ENCODE measurements at places on chromosomes 16 and 17.

DNA sequence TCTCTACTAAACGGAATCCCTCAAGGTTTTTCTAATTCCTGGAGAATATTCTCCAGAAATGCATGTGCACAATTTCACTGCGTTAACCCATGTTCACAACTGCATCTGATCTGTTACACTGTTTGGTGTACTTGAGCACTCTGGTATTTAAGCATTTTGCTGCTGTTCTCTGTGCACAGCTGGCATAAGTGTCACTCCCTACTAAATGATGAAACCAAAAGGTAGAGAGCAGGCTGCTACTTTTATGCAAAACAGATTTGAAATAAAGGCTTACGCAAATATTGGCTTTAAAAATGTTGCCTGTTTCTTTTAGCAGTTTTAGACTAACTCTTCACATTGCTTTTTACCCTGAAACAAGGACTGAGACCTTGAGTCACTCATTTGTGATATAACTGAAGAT is 41.7 kb downstream of the ESRP2 start:
- DNase-seq, result no peak

- DNase-seq, result no peak
These were observed 12.5 kb downstream of the CALCOCO2 start for GRCh38 chr17:48843187-48843900.

GRCh38 chr16:69511651-69512050 is 54.1 kb upstream of the NFAT5 start:
- no peak for DNase-seq

GRCh38 chr16:85963753-85964285 is 64.9 kb downstream of the IRF8 start:
- DNase-seq, result peak; percentile 85

- no peak for DNase-seq
These were observed 8.0 kb downstream of the TXNDC11 start for GRCh38 chr16:11734653-11735043.

DNA sequence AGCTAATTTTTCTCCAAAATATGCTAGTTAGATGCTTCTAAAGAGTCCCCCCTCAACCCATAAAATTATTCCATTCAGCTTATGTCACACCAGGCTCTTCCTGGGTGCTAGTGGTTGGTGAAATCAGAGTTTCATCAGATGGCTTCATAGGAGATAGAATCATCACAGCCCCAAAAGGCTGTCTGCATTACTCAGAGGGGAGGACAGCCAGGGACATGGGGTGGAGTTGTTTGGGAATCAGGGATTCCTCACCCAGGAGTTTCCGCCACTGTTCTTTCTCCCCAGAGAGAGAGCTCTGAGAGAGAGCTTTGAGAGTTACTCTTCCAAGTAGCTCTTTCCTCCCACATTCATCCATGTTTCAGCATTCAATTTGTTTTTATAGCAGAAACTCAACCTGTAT is 288 bp upstream of the KRT34 start:
- DNase-seq, result no peak

DNA sequence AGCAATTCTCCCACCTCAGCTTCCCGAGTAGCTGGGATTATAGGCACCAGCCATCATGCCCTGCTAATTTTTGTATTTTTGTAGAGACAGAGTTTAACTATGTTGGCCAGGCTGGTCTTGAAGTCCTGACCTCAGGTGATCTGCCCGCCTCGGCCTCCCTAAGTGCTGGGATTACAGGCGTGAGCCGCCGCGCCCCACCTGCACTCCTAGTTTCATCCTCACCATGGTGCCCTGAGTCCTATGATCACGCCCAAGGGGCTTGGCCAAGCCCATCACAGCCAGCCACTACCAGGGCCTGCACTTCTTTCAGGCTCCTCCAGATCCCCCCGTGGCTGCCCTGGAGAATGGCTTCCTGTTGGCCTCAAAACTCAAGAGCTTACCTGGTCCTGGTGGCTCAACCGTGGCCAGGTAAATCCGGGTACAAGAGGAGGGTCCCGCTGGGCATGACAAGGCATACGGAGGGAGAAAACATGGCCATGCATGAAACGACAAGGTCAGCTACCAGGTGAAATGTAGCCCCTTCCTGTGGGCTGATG is 20.4 kb upstream of the TFAP4 start:
- no peak for DNase-seq

- DNase-seq, result peak; percentile 87
These were observed 2.3 kb upstream of the KRT15 start for GRCh38 chr17:41520821-41521521.

DNA sequence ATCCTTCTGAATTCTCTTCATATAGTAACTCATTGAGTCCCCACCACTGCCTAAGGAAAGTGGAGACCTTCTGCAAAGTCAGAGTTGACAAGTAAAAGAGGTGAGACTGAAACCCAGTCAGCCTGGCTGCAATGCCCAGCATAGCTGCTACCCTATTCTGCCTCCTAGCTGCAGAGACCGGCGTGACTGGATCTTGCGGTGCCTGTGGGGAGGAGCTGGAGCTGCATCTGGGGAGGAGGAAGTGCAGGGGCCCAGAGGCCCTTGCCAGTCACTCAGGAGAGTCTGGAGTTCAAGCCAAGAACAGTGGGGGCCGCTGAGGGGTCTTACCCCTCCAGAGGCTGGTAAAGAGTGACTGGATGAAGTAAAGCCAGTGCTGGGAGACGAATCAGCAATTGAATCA is 35.0 kb upstream of the ZNF423 start:
- DNase-seq, result no peak

DNA sequence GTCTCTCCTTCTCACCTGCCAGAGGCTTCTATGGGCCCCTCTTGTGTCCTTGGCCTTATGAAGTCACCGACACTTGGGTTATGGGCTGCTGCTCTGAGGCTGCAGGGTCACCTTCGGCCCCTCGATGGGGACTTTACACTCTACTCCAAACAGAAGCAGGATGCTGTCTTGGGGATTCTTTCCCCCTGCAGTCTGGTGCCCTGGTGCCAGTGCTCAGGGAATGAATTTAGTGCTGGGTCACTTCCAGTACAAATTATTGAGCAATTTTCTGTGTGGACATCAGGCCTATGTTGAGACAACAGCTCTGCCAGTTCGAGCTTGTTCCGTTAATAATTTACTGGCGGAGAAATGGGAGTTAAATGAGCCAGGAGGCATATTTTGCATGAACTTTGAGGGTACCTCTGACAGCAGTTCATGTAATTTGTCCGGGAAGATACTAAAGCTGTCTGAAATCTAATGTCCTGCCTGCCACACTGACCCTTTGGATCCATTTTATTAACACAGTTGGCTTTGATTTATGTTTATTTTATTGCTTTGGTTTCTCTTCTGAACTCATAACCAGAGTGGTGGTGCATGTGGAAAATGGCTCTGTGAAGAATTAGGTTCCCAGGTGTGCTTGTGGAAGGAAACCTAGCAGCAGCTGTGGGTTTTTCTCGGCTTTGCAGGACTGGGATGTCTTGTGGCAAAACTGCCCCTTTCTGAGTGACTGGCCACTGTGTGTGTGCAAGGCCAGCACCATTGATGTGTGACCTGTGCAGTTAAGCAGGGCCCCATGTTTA is 34.1 kb upstream of the DHX8 start:
- no peak for DNase-seq

DNA sequence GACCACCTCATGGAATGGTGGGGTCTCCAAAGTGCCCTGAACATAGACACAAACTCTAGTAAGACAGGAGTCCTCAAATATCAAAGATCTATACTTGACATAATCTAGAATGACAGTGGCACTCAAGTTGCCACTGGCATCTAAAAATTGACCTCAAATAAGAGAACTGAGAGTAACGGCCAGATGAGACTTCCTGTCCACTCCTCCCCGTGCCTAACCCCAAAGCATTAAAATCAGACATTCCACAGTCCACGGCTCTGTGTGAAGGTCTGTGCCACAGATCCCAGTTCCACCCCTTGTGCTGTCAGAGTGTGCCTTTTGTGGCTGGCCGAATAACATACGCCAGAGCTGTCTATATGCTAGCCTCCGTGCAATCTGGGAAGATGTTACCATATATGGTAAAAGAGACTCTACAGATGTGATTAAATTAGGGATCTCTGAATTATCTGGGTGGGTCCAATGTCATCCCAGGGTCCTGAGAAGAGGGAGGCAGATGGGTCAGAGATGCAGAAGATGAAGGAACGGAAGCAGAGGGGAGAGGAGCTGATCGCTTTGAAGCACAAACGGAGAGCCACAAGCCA is 21.0 kb upstream of the EVPL start:
- no peak for DNase-seq

DNA sequence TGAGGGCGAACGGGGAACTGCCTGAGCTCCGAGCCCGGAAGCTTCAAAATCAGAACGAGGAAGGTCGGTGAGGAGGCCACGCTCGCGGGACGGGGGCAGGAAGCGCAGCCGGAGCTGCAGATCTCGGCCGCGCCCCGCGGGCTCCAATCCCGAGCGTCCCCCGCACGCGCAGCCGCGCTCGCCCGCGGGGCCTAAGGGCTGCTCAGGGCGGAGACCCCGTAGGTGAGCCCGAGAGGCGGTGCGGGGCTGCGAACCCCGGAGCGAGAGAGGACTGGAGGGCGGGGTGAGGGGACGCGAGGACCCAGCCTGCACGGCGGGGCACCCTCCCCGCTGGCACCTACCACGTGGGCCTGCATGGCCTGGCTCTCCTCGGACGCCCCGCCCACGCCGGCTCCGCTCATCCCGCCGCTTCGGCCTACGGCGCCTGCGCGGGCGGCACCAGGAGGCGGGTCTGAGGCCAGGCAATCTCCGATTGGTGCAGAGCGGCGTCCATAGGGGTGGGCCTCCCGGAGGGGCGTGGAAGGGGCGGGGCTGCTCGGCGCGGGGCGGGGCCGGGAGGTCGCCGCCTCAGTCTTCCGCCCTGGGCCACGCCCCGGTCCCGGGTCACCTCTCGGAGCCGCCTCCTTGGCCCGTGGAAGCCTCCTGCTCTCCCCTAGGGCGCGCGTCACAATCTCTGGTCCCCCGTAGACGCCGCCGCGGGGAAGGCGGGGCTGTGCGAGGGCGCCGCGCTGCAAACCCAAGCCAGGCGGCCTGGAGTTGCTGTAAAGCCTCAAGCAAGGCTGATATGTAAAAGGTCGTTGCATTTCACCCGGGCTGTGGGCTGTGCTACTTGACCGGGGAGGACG is 27.8 kb upstream of the METRNL start:
- DNase-seq, result peak; percentile 72

DNA sequence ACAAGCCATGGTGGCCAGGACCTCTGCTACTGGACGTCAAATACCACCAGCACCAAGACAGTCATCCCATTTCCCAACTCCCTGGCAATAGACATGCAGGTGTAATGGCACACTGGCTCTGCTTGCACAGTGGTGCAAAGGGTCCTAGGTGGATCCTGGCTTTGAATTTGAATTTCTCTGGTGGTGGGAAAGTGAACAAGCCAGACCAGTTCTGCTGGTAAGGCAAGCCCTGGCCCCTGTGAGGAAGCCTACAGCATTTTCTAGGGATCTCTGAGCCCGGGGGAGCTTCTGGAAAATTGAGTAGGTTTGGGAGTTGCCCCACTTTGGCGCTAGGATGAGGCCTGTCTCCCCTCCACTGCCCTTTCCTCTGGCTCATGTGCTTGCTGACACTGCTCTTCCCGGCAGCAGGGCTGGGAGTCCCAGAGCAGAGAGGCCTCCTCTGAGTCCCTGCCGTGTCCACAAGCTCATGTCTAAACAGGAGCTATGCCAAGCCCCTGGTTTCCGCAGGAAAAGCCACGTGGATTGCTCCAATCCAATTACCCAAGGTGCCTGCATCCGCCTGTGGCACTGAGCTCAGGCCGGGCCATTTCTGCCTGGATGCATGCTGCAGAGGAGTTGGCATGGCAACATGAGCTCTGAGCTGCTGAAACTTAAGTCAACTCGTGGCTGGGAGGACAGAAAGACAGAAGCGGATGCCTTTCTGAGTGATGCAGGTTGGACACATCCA is 67.0 kb downstream of the PRMT7 start:
- no peak for DNase-seq

- no peak for DNase-seq
These were observed 149.8 kb downstream of the CPPED1 start for GRCh38 chr16:12653820-12654392.

- no peak for DNase-seq
These were observed 16.0 kb downstream of the CD7 start for GRCh38 chr17:82301300-82301915.

- DNase-seq, result no peak
These were observed 439.8 kb downstream of the SOX9 start for GRCh38 chr17:72560303-72561247.

- no peak for DNase-seq
These were observed 89.9 kb downstream of the SOCS1 start for GRCh38 chr16:11165894-11166665.

GRCh38 chr16:17469741-17470181 is 999 bp downstream of the XYLT1 start:
- DNase-seq, result no peak

DNA sequence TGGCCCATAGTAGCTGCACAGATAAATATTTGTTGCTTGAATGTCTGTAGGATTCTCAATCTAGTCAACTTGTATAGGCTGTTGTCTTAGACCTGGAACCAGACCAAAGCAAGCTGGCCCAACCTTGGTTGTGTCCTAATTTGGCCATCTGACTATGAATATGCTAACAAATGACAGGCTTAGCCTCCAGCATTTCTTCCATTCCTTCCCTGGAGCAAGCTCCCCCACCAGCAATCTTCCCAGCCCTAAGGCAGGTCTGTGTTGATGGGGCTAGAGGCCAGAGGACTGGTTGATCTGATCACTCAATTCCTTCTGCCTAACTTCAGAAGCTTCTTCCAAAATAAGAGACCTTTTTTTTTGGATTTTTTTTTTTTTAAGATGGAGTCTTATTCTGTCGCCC is 9.4 kb upstream of the PHOSPHO1 start:
- DNase-seq, result no peak

GRCh38 chr16:88673716-88674379 is 11.0 kb upstream of the MVD start:
- DNase-seq, result no peak

- no peak for DNase-seq
These were observed 103.8 kb downstream of the YPEL2 start for GRCh38 chr17:59435238-59435637.

DNA sequence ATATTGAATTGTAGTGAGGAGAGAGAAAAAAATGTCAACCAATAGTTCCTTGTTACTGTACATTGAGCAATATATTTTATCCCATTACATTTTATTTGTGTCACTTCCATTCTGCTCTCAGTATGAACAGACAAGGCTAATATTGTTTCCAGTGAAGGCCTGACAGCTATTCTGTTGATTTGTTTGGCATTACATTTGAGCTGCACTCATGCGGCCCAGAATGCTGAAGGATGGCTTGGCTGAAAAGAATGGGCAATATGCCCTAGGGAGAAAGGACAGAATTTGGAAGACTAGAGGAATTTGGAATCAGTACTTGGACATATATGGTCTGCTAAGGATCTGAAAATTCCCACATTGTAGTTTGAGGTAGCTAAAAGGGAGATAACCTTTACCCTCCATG is 1294.4 kb downstream of the CDH8 start:
- DNase-seq, result no peak

GRCh38 chr16:685967-686366 is 1.8 kb upstream of the JMJD8 start:
- no peak for DNase-seq

Measured in DMS79 (cell line).